HFFc6 (cell line): ENCODE measurements at places on chromosomes 16 and 17. TPM values are rescaled to one million over a fixed set of nuclear protein-coding genes. Genes with fewer than 3 reads are reported as not detected.

KRTAP2-1 gene
- total RNA-seq: 0.38 to 0.71 TPM in 2 of 3 replicates, not detected in the other

CFAP119 gene
- 4.6 to 8.1 TPM (median 6.7 TPM) in 3 replicates for total RNA-seq

CCL2 gene
- 25.2 to 65.9 TPM (median 52.5 TPM) in 3 replicates for total RNA-seq

NAGS gene
- 0.63 and 0.91 TPM in 2 replicates for total RNA-seq

RSKR gene
- total RNA-seq: 3.2 and 4.1 TPM in 2 replicates
